DMS153 (cell line): ENCODE measurements at places on chromosomes 1 and 21.

- DNase-seq = no peak
Observed at GRCh38 chr1:94666797-94667196, 125.2 kb upstream of the F3 start.

DNA sequence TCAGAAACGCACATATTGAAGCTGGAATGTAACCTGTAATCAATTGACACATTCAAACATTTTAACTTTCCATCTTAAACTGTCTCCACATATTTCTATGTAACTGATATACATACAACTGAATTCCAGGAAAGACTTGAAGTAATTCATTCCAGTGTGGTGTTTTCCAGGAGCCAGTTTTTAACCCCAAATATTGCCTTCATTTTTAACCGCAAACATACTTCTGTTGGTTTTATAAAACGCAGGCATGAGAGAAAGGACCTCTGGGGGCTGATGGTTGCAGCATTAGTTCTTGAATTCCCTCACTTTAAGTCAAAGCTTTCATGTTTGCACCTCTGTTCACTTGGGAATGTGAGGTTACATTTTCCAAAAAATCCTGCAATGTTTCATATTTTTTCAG is 204.1 kb downstream of the CRB1 start:
- DNase-seq = no peak

- DNase-seq = no peak
Observed at GRCh38 chr1:248590055-248590454, 7.4 kb downstream of the OR2T10 start.

DNA sequence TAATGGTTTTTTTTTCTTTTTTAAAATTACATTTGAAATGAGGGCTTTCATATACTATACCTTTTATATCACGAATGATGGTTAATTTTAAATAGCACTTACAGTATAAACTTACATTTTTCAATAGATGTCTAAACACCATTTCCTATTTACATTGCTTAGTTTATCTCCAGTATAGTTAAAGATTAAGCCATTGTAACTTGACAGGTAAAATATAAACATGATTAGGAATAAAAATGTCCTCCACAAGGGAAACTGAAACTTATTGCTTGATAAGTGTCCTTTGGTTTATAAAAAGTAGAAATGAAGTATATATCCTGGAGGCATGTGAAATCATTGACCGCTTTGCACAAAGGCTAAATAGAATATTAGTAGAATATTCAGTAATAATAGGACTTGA is 20.2 kb downstream of the CTH start:
- DNase-seq = no peak

GRCh38 chr1:32984455-32985171 is 20.0 kb upstream of the RNF19B start:
- no peak for DNase-seq

DNA sequence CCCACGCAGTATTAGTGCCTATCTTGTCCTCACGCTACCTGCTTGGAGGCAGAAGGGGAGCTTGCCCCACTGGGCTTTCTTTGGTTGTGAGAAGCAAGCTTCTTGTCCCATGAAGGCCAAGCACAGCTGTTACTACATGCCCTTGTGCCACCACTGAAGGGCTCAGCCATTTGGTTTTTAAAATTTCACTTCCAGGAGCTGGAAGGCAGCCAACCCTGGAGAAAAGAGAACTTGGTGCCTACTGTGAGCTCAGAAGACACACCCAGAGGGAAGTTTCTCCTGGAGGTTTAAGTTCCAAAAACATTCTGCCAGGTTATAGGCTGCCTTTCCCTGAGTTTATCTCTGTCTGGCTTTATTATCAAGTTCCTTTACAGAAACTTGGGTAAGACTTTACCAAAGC is 187.4 kb downstream of the SLC35F3 start:
- DNase-seq = no peak

- no peak for DNase-seq
Observed at GRCh38 chr1:8465692-8466091, 147.8 kb downstream of the SLC45A1 start.
